HFFc6 (cell line): ENCODE measurements at places on chromosomes 11 and 22.

DNA sequence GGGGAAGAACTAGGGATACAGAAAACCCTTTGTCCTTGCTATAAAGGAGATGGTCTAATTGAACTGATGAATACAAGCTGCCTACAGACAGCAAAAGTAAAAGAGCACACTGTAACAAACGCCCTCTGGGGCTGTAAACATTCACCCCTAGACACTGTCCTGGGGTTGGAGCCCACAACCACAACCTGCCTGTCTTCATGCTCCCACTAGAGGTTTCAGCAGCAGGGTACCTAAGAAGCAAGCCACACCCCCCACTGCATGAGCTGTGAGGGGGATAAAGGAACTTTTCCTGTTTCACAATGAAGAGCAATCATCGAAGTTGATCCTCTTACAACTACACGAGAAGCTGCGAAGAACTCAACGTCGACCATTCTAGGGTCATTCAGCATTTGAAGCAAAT, 90.5 kb upstream of the LUZP2 start:
- DNase-seq: no peak

GRCh38 chr11:129598378-129598777, 217.3 kb upstream of the TMEM45B start:
- no peak for DNase-seq

- DNase-seq: no peak
Observed at GRCh38 chr22:25077964-25078363, 121.7 kb upstream of the CRYBB3 start.

- DNase-seq: no peak
Observed at GRCh38 chr11:77212314-77213007, 84.4 kb downstream of the MYO7A start.

DNA sequence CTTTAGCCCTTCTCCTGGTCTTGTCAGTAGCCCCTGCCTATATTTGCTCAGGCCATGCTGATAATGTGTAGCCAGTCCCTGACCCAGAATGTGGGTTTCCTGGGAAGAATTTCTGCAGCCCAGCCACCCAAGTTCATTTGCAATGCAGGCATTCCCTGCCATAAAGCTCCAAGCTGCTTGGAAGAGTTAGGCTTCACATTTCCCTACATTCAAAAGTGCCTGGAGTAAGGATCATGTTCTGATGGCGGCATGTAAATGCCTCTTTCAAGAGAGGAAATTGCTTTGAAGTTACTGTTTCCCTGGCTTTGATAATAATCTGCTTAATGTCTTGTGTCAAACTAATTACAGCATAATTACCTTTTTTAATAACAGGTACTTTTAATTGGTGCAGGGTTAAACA, 266.1 kb downstream of the MIAT start:
- no peak for DNase-seq

DNA sequence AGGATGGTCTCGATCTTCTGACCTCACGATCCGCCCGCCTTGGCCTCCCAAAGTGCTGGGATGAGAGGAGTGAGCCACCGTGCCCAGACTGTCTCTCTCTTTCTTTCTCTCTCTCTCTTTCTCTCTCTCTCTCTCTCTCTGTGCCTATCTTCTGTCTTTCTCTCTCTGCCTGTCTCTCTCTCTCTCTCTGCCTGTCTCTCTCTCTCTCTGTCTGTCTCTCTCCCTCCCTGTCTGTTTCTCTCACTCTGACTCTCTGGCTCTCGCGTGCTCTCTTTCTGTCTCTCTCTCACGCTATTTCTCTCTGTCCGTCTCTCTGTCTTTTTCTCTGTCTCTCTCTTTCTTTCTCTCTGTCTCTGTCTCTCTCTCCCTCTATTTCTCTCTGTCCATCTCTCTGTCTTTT, 3911.2 kb upstream of the OR11H1 start:
- no peak for DNase-seq

- DNase-seq: no peak
Observed at GRCh38 chr11:34004236-34004635, 47.3 kb upstream of the CAPRIN1 start.

DNA sequence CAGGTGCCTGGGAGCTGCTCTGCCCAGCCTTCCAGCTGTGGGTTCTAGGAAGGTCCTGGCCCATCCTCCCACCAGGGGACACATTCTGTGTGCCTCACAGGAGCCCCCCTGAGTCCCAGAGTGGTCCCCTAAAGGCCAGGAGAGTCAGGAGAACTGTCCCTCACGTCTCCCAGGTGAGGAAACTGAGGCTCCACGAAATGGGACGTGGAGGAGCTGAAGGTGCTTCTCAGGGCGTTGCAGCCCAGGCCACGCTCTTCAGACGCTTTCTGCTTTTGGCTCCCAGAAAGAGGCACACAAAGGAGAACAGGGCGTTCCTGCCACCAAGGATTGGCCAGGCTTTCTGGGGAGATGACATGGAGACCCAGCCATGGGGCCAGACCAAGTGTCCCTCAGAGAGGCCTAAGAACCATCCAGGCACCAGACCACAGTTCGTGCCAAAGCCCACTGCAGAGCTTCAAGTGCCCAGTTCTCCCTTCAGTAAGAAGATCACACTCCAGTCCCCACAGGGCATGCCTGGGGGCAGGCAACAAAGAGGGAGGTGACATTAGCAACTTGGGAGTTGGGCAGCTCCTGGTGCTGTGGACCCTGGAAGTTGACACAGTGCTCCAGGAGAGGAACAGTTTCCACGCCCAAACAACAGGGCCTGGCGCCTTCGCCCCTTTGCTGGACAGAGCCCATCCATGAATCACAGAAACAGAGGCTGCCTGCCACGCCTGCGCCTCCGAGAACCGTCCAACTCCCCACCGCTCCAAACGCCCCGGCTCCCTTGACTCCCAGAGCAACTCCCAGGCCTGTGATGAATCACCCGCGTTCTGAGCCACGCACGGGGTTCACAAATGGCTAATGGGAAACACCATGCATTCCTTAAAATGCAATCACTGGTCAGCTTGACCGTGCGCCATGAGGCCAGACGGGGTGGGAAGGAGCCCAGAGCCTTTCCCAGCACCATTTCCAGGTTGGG, 589.2 kb downstream of the BRD1 start:
- no peak for DNase-seq

- no peak for DNase-seq
Observed at GRCh38 chr22:27273436-27273835, 528.1 kb downstream of the MN1 start.

GRCh38 chr22:48711031-48711431, 1116.6 kb downstream of the BRD1 start:
- DNase-seq: no peak

- DNase-seq: no peak
Observed at GRCh38 chr11:68942751-68943271, 38.0 kb downstream of the MRGPRD start.
